ENCODE measurements at places on chromosomes 16 and 17.

DNA sequence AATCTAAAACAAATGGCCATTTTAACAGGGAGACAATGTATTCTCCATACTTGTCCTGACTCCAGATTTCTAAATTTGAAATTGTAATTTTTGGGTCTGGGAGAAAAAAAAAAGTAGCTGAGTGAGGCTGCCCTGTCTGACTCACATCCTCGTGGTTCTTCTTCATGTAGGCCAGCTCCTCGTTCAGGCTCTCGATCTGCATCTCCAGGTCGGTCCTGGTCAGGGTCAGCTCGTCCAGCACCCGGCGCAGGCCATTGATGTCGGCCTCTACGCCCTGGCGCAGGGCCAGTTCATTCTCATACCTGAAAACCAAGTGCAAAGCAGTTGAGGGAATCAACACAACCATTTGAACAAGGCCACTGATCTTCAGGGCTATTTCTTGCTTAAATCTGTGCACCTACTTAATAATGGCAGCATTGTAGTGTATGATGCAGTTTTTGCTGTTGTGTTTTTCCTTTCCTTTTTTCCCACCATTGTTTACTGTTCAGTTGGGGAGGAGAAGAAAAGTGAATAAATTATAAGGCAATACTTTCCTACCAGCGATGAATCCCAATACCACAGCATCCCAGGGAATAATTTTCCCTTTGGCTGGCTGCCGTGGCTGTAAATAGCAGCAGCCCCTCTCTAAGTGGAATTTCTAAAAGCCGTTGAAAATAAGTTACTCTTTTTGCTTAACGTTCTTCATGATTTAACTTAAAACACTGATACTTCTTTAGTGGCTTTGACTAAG, 2.2 kb downstream of the KRT12 start:
- DNase-seq, result peak; percentile 75

DNA sequence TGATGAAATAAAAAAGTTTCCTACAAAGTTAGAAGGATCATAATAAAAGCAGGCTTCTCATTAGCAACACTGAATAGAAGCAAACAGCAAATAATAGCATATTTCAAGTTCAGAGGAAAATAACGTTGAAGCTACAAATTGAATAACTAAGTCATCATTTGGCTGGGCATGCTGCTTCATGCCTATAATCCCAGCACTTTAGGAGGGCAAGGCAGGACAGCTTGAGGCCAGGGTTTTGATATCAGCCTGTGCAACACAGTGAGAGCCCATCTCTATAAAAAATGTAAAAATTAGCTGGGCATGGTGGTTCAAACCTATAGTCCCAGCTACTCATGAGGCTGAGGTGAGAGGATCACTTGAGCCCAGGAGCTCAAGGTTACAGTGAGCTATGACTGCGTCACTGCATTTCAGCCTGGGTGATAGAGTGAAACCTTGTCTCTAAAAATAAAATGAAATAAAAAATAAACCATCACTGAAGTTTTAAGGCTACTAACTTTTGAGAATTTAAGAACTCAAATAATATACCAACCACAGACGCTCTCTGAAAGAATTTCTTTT, 25.5 kb downstream of the NCOR1 start:
- DNase-seq, result no peak

GRCh38 chr17:78532311-78532710, 44.9 kb downstream of the DNAH17 start:
- DNase-seq, result no peak

GRCh38 chr17:72772331-72772821, 320.1 kb downstream of the SLC39A11 start:
- DNase-seq, result no peak

Measured in posterior cingulate gyrus (tissue), 11 donors.